Stimulated activated CD4-positive, alpha-beta T cell treated with anti-CD3 and anti-CD28 coated beads, Interleukin-2, amount 100 ng/mL, for 4 hours (primary cell): ENCODE measurements at places on chromosomes 7 and 10.
A peak's percentile ranks its signal among the peaks of the same experiment; 100 is the strongest.

- DNase-seq: no peak
Observed at GRCh38 chr7:130277763-130278643, 11.3 kb downstream of the CPA2 start.

GRCh38 chr10:132129431-132129830 is 57.3 kb upstream of the DPYSL4 start:
- DNase-seq: no peak

- no peak for DNase-seq
Observed at GRCh38 chr7:142174441-142174840, 62.9 kb downstream of the MGAM2 start.

- DNase-seq: no peak
Observed at GRCh38 chr10:49161411-49161997, 26.7 kb downstream of the TMEM273 start.

DNA sequence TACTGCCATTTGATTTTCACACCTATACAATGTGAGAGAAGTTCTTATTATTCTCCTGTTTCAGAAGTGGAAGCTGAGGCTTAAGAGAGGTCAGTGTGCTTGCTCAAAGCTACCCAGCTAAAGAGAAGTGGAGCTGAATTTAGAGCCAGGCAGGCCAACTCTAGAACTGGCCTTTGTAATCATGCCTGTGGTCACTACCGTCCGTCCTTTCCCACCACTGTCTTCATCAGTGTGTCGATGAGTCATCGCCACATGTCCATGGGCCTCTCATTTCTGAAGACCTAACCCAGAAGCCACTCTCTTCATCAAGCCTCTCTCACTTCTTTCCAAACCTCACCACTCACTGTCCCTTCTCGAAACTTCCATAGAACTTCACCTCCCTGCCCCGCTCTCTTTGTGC is 237.8 kb downstream of the KIAA1217 start:
- no peak for DNase-seq

- DNase-seq: no peak
Observed at GRCh38 chr7:36130236-36130945, 22.7 kb upstream of the EEPD1 start.

DNA sequence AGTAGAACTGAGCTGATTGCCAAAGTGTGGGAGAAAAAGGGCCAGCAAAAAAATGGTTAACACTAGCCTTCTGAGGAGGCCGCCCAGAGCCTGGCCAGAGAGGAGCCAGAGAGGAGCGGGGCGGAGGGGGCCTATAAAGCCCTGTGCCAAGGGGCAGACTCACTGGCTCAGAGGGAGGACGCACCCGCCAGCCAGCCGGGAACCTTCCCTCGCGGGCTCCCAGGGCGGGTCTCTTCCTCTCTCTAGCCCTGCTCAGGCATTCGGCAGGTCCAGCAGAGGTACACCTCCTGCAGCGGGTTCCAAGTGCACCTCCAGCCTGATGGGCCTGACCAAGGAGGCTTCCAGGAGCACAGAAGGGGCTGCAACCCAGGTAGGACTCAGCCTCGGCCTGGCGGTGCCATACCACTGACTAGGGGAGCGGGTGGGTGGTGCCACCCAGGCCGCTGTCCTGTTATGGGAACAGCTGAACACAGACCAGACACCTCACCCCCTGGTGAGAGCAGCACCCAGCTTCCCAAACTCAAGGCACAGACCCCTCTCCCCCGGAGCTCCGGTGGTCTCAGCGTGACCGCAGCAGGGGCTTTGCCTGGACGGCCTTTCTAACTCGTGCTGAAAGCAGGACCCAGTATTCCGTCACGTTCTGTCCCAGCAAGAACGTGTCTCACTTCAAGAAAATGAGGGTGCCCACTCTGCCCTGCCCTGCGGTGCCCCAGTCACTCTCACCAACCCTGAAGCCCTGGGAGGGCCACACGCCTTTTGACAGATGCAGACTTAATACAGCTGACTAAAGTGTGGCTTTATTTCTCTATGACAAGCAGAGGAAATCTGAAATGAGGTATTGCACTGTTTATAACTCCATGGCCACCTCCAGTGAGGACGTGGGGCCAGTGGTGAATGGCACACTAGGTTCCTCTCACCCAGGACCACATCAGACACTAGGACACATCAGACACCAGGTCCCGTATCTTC is at the start of gene GPER1:
TSS of gene GPER1 (plus strand) at position 162 of the 969 bp plus-strand sequence. CDS start 3,616 bp downstream, outside the sequence.
- DNase-seq: no peak

DNA sequence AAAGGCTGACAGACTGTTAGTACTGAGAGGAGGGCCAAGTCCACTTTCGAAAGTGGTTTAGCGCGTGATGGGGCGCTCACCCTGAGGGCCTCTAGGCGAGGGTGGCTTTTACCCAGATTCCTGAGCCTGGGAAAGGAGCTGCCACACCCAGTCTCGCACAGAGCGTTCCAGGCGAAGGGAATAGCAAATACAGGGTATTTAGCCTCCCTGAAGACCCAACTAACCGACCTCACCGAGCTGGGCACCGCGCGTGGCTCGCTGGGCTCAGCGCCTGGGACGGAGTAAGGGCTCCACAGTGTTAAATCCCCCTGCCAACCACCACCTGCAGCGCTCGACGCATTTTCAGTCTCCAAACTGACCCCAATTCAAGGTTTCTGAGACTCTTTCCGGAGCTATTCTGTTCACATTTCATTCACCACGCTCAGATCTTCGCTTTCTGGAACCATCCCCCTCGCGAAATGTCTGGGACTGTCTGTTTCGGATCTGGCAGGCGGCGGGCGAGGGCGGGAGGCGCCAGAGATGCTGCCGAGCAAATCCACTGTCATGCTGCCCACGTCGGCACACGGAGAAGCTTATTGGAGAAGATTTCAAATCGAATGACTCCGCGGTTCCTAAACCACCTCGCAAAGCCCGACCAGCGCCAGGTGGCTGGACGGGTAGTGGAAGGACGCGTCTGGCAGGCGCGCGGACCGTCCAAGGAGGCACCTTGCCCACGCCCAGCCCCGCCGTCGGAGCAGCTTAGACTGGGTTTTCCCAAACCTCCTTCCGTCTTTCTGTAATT is 1.4 kb upstream of the OSBPL3 start:
- DNase-seq: peak; percentile 46

DNA sequence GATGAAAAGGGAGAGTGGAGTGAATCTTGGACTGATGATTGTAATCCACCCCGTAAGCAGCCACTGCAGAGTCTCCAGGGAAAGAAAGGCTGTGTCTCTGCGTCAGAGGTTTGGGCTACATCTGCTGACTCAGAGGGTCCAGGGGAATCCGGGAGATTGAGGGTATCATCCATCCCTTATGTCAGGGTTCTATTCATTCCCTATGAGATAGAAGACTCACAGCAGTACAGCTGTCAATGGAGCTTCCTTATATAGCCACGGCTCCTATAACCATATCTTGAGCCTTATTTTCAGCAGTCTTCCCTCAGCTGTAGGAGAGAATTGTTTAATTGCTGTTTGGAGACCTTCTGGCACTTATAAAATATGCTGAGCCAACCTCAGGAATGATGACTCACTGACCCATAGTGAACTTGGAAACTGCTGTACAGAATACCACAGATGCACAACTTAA is 558.2 kb upstream of the PFKP start:
- no peak for DNase-seq

DNA sequence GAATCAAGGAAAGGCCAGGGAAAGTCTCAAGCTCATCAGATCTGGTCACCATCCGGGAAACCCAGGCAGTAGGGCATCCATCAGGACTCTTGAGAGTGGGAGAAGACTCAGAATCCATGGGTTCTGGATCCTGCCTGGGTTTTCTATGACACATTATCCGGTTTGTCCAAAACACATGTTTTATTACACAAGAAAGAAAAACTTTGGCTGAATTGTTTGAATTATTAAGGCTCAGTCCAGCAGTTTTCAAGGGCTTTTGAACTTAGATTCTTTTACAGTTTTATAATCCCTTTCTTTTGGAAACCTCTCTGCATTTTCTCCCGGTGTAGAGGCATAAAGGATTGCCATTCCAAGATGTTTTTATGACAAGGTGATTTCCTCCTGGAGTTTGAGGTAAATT is 528.5 kb upstream of the MGMT start:
- DNase-seq: no peak

- DNase-seq: no peak
Observed at GRCh38 chr10:30357806-30358205, 8.7 kb upstream of the MTPAP start.

GRCh38 chr10:29273478-29273877 is 15.4 kb upstream of the LYZL1 start:
- no peak for DNase-seq

- no peak for DNase-seq
Observed at GRCh38 chr10:13628661-13629060, 41.9 kb downstream of the PRPF18 start.

- DNase-seq: no peak
Observed at GRCh38 chr7:32051128-32051527, 19.1 kb downstream of the PDE1C start.

DNA sequence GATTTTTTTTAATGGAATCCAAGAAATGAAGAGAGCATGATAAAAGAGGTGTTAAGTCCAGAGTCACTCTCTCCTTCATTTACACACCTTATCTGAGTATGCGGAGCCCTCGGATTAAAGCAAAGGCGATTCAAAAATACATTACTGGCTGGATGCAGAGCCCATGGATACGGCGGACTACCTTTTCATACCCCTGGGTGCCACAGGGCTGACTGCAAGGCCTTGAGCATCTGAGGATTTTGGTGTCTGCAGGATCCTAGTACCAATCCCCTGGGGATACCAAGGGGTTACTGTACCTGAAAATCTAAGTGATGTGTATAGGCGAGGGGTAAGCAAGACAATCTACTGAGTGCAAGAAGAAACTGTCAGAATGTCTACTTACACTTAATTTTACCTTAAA is 20.5 kb downstream of the PIP4K2A start:
- DNase-seq: no peak

DNA sequence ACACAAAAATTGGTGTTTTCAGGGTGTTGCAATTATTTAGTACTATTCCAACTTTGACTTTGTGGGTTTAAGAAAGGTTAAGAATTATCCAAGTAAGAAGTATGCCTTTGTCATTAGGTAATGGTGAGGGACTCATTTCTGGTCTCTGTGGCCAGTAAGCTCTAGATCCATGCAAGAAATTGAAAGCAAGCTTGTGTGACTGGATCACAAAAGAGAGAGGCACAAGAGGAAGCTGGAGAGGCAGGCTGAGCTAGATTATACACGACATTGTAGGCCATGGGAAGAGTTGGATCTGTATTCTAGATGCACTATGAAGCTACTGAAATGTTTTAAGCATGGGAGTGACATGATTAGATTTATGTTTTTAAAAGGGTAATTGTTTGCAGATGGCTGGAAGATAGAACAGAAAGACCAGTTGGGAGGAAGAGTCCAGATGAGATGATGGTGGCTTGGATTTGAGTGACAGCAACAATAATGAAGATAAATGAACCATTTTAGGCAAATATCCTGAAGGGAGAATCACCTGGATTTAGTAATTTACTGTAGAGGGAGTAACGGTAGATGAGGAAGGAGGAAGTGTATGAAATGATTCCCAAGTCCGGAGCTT is 50.0 kb downstream of the CALD1 start:
- no peak for DNase-seq

GRCh38 chr7:24835643-24836042 is 78.4 kb upstream of the GSDME start:
- DNase-seq: no peak

DNA sequence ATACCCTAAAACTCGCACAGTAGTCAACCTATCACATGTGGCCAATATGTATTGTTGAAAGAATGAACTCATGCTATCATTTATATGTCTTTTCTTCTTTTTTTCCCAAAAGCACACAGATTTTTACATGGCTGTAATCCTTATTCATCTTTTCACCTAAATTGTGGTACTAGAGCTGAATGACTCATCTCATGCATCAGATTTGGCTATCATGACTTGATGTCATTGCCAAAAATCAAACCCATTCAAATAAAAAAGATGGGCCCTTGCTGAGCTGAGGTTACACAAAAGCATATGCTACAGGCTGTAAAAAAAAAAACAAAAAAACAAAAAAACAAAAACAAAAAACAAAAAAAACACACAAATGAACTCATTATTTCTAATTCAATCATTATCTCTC is 3.3 kb upstream of the LMOD2 start:
- no peak for DNase-seq

DNA sequence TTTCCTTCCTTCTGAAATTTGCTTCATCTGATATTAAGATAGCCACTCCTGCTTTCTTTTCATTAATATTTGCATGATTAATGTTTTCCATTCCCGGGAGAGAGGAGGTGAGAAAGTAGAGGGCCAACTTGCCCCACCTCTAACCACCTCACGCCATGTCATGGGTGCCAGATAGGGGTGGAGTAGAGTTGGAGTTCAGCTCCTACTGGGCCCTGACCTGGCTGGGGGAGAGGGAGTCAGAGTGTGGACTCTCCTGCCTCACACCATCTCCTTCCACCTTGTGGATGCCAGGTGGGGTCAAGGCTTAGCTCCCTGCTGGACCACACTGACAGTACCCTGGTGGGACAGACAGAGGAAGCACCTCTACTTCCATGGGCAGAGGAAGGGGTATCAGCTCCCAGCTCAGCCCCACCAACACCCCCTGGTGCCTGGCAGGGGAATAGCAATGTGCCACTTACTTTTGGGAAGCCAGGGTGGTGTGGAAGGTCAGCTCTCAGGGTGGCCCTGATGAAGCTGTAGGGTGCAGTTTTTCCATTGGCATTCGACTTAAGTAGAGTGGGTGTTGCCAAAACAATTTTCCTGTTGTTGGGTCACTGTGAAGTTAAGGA is 28.0 kb downstream of the CHST12 start:
- DNase-seq: no peak

DNA sequence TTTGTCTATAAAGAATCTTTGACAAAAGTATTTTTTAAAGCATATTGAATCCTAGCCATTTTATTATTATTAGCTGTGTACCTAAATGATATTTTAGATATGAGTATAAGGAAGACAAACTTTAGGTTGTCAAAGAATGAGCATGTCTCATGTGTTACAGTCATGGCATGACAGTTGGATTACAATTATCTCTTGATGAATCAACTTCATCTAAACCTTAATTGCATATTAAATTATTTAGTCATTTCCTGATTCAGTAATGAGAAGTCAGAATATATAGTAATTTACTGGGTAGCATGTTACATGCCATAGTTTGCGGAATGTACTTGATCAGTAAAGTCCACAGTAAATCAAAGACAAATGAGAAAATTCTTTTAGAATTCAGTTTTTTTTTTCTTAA is 59.2 kb downstream of the MAPK8 start:
- DNase-seq: no peak

DNA sequence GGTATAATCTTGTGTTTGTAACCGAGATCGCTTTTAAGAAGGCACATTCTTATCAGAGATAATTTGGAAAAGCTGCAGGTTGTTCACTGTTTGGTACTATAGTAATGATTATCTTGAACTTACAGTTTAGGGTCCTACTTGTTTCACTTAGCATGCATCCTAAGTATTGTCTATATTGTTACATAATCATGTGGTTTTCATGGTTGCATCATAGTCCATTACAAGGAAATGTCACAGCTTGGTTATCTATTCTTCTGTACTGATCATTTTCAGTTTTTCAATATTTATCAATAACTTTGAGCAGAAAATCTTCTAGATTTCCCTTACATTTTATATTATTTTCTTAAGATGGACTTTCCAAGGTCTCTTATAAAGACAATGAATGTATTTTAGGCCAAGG is 116.3 kb downstream of the PLPP4 start:
- no peak for DNase-seq

DNA sequence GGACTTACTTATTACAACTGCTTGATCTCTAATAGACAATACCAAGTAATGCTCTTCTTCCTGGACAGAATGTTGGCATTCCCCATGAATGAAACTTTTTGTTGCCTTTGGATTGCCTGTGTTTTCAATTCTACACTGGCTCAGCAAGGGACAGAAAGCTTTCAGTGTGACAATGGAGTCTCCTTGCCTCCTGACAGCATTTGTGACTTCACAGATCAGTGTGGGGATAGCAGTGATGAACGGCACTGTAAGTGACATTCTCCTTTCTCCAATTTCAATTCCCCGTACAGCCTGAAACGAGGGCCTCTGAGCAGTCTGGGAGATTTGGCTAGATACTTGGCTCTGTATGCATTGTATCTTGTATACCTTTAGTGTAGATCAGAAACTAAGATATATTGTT is 290 bp downstream of the MALRD1 start:
- no peak for DNase-seq
